A549 treated with GW870086 at 1 μM for 4 hours (cell line): ENCODE measurements at places on chromosomes 4 and X. TPM values are rescaled to one million over a fixed set of nuclear protein-coding genes. Genes with fewer than 3 reads are reported as not detected.

The CENPVL1 gene
- total RNA-seq: not detected in 5 replicates

The RNF150 gene
- 0.13 to 0.42 TPM (median 0.30 TPM) in 5 replicates for total RNA-seq

The NSD2 gene
- total RNA-seq: 37.8 to 46.7 TPM (median 42.9 TPM) in 5 replicates

The DUX4 gene
- not detected in 5 replicates for total RNA-seq

The TMPRSS11D gene
- total RNA-seq: not detected in 5 replicates

The UGT2B10 gene
- 0.09 TPM in 1 of 5 replicates, not detected in the others for total RNA-seq

The TSPAN7 gene
- 2.1 to 3.3 TPM (median 2.3 TPM) in 5 replicates for total RNA-seq

The SH3TC1 gene
- total RNA-seq: 16.5 to 20.5 TPM (median 18.9 TPM) in 5 replicates

The BEND2 gene
- not detected in 5 replicates for total RNA-seq

The SGMS2 gene
- 19.7 to 34.0 TPM (median 29.3 TPM) in 5 replicates for total RNA-seq

The SLBP gene
- 68.5 to 72.2 TPM (median 71.6 TPM) in 5 replicates for total RNA-seq

The MXRA5 gene
- total RNA-seq: not detected in 5 replicates

The SMARCA1 gene
- total RNA-seq: 32.0 to 50.4 TPM (median 49.0 TPM) in 5 replicates

The FGF13 gene
- total RNA-seq: 0.07 TPM in 1 of 5 replicates, not detected in the others

The NUDT10 gene
- total RNA-seq: 0.90 to 1.4 TPM (median 0.97 TPM) in 5 replicates

The CT45A2 gene
- not detected in 5 replicates for total RNA-seq

The CCDC120 gene
- total RNA-seq: 2.6 to 4.0 TPM (median 3.2 TPM) in 5 replicates

The UGT8 gene
- total RNA-seq: 0.10 to 0.24 TPM (median 0.15 TPM) in 5 replicates
